Activated T-helper 1 cell treated with anti-CD3 and anti-CD28 coated beads, Interleukin-2, amount 50 U/mL, for 16 hours (primary cell): ENCODE measurements at places on chromosomes 6 and 20.

DNA sequence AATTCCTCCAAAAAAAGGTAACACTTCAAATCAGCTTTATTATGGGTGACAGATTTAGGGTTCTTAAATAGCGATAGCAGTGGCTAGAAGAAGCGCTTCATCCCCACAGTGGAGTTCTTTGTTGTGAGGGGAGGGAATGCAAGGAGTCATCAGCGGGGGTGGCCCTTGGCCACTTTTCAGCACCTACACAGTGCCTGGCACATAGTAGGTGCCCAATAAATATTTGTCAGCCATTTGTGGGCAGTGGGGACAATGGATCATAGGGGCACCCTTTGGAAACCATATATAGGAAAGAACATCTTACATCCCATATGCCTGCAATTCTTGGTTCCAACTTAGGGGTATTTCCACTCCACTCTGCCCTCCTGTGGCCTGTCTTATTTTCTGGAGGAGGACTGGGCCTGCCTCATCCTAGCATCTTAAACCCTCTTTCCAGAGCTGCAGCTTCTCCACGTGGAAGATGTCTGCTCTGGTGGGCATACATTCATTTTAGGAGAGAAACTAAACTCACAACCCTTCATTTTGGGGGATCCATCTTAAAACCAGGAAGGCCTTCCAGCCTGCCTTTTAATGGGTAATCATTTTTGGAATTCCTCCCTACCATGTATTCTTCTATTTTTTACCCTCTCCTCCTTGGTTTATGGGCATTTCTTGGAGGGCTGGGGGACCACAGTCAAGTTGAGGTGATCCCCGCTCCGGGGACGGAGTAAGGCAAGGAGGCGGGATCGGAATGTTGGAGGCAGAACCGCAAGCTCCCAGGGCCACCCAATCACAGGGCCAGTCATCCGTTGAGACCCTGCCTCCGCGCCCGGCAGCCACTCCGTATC lies 2.6 kb upstream of the GPSM3 start:
- no peak for DNase-seq

DNA sequence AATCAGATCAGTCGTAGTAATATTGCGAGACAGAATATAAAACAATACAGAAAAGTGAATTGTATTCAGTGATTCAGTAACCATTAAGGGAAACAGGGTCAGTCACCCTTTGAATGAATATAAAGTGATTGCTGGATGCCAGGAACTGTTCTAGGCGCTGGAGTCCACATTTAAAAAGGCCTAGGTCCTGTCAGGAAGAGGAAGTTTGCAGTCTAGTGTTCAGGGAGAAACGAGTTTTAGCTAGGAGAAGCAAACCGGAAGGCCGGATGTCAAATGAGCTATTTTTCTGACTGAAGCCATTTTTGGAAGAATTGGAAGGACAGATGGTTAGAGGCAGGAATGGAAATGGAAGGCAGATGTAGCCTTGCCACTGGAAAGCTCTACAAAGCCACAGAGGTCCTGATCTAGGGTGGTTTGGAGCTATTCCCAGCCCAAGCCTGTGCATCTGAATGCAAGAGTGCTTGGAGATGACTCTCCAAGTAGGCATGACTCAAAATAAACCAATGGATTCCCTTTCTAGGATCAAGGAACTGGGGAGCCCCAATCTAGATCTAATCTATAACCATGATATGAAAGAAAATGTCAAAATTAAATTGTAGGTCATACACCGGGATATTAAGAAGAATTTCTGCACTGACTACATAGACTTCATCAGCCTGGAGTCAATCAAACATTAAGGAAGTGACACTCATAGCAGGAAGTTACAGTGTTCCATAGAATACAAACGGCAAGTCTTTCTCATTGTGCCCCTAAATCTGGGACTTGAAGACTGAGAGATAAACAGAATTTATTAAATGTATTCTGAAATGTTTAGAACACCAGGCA lies 36.8 kb upstream of the CDKAL1 start:
- no peak for DNase-seq

DNA sequence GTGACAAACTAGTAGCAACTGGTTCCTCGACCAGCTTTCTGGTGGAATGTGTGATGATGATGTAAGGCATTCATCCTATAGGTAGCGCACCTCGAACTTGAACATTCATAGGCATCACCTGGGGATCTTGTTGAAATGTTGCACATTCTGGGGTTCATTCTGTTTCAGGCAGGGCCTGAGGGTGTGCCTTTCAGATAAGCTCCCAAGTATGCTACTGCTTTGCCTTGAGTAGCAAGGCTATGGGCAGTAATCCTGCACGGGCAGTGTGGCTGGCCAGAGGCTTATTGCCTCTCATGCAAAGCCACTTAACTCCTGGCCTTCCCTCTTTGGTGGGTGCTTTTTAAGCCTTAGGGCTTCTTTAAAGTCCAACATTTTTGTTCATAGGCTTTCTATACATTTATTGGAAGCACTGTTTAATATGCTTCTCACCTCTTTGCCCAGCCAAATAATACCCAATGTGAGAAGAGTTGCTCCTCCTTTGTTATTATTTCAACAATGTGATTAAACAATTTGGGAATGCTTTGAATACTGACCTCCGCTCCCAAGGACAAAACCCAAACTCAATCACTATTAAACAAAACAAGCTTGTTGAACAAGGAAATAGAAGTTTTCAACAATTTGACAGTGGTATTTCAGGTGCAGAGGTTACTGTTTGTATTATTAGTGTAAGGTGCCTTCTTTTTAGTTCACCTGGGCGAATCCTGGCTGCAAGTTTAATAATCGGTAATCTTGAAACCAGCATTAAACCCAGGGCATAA lies 57.5 kb downstream of the JARID2 start:
- DNase-seq = no peak

DNA sequence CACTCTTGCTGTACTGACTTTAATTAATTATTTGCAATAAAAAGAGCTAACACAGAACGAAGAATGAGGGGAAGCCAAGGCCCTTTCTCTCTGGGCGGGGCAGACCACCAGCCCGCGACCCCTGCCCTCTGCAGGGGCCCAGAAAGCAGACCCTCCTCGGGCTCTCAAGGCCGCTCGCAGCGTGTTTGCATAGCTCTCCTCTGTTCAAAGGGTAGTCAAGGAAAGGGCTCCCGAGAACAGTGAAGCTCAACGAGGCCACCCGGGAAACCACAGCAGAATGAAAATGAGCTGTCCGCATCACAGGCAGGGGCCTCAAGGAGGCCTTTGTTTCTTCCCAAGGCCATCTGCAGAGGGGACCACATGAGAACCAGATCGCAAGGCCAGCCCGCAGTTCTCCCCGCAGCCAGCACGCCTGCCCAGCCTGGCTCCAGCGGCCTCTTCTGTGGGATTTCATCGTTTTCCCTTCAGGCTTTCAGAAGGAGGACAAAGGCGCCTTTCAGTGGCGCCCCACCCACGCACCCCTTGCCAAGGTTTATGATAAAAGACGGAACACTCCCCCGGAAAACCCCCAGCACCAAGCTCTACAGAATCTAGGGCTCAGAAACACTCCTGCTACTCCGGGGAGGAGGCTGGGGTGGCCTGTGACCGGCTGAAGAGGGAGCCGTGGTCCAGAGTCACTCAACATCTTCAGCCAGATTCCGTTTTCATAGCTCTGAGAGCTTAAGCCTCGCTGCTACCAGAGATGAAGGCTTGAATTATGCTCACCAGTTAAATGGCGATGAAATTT lies 25.3 kb downstream of the ACSS1 start:
- no peak for DNase-seq

DNA sequence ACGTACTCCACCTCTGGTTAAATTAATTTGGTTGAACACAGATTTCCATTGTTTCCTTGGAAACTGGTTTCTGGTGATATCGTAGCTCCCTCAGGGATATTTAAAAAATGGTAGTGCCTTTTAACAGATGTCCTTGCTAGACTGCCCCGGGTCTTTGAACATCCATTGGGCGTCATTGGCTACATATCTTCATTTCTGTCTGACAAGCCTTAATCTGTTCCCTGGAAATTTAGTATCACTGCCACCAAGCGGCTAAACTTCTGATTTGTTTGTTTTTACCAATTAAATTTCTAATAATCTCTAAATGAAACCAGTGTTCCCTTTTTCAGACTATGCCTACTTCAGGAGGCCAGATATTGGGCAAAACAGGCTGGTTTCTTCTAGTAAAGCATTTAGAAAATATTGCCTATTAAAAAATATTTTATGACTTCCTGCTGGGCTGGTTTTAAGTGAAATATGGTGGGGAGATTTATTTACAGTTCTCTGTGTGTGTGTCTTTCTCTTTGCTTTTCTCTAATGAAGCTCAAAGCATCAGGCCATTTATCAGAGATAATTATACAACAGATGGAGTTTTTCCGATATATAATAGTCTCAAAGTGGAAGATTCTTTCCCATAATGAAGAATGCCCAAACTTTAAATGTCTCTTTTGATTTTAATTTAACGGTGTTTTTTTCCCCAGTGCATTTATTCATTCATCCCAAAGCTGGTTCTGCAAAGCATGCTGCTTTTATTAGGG lies 249.5 kb downstream of the ZFAND3 start:
- DNase-seq = no peak

GRCh38 chr6:16092140-16092539 lies 36.7 kb upstream of the MYLIP start:
- no peak for DNase-seq

DNA sequence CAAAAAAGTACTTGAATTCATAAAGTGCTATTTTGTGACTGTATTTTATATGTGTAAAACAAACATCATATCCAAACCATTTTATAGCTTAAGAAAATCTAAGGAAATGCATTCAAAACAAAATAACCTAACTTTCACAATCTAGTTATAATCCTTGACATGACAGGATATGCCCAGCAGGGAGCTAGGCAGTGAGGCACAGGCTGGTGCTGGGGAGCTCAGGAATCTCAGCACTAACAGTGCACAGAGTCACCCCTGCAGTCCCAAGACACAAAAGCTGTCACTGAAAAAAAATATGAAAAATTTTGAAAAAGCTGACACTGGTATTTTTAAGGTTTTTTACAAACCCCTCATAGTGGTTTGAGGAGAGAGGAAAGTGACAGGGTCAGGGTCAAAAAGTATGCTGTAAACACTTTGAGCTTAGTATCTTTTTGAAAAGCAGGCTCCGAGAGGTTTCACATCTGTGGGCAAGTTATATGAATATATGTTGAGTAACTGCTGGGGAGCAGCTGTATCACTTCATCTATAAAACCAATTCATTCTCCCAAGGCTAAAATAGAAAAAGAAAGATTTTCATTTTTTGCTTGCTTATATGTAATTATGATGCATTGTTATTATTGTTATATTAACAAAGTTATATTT lies 24.1 kb downstream of the LGSN start:
- no peak for DNase-seq

DNA sequence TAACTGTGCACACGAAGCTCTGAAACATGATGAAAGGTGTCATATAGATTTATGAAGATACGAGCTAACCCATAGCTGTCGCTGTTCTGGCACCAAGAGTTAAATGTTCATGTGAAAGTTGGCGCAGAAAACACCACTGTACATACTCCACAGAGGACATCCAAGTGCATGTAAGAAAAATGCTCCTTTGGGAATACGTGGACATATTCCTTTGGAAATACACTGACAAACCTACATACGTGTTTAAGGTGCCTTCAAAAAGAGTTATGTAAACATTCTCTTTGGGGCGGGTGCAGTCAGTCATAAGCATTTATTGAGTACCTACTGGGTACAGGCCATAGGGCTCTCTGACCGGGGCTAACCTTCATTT lies 723 bp upstream of the ARID1B start:
- no peak for DNase-seq

GRCh38 chr6:2714111-2714895 lies 36.4 kb downstream of the MYLK4 start:
- no peak for DNase-seq

DNA sequence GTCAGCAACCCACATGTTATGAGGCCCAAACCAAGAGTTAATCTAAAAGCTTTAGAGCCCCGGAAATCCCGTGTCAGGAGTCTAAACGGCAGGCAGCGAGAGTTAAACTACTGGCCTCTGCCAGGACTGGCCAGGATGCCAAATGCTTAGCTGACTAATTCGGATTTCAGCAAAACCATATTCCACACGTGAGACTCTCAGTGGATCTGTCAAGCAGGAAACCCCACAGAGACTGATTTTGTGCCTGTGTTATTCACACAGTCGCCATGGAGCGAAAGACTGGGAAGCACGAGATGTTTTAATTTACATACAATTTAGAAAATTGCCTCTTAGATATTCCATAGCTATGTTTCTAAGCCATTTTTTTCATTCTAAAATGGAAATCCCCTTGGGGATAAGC lies 152.9 kb downstream of the RNASET2 start:
- DNase-seq = no peak

- no peak for DNase-seq
These were observed 7.3 kb upstream of the RIMS1 start for GRCh38 chr6:71879016-71879415.

DNA sequence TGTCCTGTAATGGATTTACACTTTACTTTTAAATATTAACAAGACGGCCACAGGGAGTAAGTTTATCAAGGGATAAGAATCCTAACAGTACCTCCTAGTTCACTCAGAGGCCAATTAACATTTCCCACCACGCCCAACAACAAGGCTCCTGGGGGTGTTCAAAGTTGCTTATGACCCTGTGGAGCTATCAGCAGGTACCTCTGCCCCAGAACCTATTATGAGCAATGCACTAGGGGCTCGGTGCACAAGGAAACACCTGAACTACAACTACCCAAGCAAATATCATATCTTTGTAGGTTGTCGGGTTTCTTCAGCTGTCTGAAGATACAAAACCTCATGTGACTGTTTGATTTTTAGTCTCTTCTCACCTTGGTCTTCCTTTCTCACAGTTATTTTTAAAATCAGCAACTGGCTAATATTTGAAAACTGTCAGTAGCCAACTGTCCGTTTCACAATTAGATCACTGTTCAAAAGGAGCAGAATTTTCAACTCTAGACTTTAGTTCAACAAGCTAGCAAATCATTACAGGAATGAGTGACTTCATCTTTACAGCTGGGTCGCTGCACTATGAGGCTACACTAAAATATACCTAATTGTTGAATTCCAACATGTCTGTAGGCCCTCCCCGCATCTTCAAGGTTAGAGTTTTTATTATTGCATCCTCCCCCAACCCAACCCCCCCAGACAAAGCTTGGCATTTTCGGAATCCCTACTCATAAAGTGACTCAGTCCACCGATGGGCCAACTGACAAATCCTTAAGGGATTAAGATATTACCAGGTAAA lies 38.1 kb downstream of the B4GALT5 start:
- no peak for DNase-seq

- DNase-seq = no peak
These were observed 187.0 kb downstream of the HDGFL1 start for GRCh38 chr6:22756365-22756764.

DNA sequence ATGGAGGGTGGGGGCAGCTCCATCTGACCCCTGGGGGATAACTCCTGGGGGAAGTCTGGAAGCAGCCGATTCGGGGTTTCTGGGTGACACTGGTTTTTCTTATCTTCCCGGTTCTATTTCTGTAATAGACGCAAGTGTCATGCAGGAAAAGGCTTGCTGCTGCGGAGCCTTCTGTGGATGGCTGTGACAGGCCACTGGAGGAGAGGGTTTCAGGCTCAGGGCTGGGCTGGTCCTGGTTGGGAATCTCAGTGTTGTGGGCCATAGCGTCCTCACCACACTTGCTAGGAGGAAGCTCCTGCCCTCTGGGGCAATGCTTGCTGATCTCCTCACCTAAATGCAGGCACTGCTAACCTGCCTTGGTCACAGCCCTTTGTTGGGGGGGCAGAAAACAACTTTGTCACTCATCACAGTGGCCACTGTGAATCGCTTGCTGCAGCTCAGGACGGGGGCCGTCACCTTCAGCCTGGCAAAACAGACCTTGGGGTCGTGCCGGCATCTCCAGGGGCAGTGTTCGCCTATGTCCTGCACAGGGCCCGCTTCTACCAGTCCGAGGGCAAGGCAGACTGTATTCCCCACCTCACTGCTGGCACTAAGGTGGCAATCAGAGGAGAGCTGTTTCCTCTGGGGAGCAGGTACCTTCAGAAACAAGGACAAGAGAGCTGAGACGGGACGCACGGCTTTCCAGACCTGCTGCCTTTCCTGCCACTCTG lies 4.4 kb upstream of the TUBB1 start:
- no peak for DNase-seq
